ENCODE measurements at places on chromosomes 3 and 15.
A peak's percentile ranks its signal among the peaks of the same experiment; 100 is the strongest.

DNA sequence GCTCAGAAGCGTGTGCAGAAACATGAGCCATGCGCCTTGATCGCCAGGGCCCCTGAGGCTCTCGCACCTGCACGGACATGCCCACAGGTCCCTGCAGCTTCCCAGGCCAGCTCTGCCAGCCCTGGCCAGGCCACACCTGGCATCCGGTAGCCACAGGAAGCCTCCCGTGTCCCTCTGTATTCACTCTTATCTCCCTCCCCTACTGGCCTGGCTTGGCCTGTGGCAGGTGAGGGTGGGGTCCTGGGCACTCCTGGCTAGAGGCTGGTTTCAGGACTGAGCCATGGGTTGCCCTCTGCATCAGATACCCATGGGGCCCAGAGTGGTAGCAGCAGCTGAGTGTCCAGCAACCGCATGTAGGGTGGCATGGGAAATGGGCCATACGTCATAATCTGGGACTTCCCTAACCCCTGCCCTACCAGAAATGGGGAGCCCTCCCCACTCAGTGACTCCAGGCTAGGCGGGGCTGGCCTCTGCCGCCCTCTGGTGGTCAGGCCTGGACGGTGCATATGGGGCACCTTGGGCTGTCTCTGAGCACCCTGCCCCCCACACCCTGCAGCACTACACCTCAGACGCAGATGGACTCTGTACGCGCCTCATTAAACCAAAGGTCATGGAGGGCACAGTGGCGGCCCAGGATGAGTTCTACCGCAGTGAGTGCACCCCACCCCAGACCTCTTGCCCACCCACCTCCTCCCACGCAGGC, 12.6 kb upstream of the LMAN1L start:
- DNase-seq = no peak

- no peak for DNase-seq
These were observed 12.8 kb downstream of the WDR48 start for GRCh38 chr3:39064646-39065045.

DNA sequence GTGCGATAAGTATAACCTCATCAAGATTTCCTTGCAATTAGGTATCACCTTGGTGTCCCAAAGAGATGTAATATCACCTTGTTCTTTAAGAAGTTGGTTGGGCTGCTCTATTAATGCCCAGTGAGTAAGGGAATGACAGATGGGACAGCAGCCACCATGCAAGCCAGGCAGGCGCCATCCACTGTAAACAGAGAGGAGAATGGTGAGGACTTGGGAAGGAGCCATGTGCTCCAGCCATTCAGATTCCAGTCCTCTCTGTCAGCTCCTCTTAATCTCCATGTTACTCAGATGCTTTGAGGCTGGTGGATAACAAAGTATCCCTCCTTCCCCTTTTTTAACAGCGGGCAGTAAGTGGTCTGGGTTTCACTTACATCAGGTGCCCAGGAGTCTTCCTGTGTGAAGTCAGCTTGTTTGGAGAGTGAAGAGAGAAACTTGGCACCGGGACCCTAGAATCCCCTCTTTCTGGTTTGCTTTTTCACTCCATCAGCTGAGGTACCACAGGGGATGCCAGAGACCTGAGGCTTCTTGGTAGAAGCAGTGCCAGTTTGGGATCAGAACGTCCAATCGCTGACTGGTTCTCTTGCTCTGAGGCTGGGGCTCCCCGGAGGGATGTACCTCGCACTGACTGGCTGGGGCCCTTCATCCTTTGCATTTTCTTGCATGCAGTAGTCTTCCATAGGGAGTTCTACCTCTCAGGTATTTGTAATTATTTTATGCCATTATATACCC, 29.5 kb downstream of the SLCO3A1 start:
- no peak for DNase-seq

GRCh38 chr15:37625576-37625975, 308.9 kb upstream of the TMCO5A start:
- no peak for DNase-seq

DNA sequence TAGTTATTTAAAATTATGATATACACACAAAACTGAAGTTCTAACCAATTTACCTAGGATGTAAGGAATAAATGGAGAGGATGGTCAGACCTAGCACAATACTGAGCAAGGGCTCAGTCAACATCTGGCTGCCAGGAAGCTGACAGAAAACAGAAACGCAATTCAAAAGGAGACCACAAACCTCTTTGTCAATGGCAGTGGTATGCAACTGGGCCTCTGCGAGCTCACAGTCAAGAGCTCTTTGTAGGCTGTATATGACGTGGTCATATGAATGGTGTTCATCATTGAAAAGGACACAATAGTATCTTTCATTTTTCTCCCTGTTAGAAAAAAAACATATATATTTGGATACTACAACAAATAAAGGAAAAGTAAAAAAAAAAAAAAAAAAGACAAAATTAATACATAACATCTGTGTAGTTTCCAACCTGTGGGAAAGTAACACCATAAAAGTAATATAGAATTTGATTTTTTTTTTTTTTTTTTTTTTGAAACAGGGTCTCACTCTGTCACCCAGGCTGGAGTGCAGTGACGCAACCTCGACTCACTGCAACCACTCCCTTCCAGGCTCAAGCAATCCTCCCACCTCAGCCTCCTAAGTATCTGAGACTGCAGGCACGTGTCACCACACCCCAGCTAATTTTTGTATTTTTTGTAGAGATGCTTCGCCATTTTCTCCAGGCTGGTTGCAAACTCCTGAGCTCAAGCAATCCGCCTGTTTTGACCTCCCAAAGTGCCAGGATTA, 37.9 kb downstream of the UBR1 start:
- peak; percentile 7 for DNase-seq

GRCh38 chr15:64858021-64858575, 16.4 kb downstream of the PLEKHO2 start:
- DNase-seq = no peak

DNA sequence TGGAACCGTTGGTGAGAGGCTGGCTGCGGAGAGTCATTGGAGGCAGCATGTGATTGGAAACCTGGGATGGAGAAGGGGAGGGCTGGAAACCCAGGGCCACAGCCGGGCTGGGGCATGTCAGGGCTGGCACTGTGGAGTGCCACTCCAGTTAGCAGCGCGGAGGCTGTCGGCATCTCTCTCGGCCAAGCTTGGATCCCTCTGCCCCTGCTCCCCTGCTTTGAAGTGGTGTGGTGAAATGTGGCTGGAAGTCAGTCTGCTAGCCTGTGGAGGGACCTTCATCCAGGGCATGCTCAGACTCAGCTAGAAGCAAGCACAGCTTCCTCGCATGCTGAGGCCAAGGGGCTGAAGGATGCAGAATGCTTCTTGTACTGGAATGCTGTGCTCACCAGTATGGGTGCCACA, 13.5 kb downstream of the SLCO3A1 start:
- no peak for DNase-seq

- no peak for DNase-seq
These were observed 210.2 kb downstream of the TJP1 start for GRCh38 chr15:29612096-29612495.

DNA sequence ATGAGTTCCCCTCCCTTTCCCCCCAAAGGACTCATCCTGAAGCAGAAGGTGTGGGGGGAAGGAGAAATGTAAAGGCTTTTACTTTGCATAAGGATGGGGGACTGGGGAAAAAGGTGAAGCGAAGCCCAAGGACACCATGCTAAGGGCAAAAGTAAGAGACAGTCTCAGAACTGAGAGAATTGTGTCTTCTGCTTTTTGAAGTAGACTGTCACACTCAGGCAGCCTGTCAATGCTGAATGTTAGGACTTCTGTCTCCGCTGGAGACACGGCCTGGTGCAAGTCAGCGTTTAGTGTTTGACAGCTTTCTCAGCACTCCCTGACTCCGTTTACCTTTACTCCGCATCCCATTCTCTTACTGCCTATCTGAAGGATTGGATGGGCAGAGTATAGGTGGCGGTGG, 13.8 kb downstream of the RBM5 start:
- no peak for DNase-seq

GRCh38 chr15:28993051-28993719, 107.4 kb downstream of the APBA2 start:
- DNase-seq = no peak

GRCh38 chr3:168585544-168585943, 489.8 kb upstream of the GOLIM4 start:
- no peak for DNase-seq

- DNase-seq = no peak
These were observed 181.7 kb upstream of the NSMCE3 start for GRCh38 chr15:29451201-29451781.

DNA sequence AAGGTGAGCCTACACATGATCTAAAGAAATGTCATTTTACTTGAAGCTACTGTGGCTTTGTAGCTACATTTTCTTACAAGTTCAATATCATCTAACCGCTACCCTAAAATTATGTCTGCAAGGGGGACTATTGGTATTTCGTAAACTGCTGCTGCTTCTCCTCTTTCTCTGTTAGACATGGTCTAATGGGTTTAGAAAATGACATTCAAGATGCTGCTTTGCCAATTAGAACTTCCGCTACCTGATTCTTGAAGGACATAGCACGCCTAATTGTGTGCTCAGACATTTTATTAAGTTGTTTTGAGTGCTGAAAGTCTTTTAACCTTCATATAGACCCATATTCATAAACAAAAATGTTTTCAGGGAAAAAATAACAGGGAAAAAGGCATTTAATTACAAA, 283.7 kb upstream of the ICE2 start:
- no peak for DNase-seq

GRCh38 chr15:72086010-72086697, 31.8 kb downstream of the MYO9A start:
- DNase-seq = no peak

GRCh38 chr3:157201648-157202278, 41.8 kb upstream of the CCNL1 start:
- no peak for DNase-seq

- no peak for DNase-seq
These were observed 821 bp downstream of the LINS1 start for GRCh38 chr15:100601163-100601562.

GRCh38 chr3:152386208-152386607, 117.5 kb downstream of the MBNL1 start:
- no peak for DNase-seq

DNA sequence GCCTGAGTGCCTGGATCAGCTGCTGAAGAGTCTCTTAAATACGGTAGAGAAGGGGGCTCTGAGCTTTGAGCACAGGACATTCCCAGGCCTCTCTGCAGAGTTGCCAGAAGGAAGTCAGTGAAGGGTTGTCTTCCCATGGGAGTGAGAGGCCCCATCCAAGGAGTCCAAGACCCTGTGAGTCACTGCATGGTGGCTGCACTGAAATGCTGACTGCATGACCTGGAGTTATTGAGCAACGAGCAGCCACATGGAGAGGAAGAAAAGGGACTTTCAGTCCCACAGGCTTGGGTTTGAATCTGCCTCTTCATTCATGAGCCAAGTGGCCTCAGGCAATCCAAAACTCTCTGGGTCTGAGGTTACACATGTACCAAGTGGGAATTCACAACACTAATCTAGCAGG, 69.6 kb upstream of the RASGRF1 start:
- DNase-seq = no peak

- no peak for DNase-seq
These were observed 272.9 kb upstream of the TPM1 start for GRCh38 chr15:62769604-62770003.

- DNase-seq = no peak
These were observed 52.9 kb downstream of the GASK1A start for GRCh38 chr3:43031889-43032545.

GRCh38 chr15:40266828-40267304, 16.0 kb downstream of the ANKRD63 start:
- no peak for DNase-seq

DNA sequence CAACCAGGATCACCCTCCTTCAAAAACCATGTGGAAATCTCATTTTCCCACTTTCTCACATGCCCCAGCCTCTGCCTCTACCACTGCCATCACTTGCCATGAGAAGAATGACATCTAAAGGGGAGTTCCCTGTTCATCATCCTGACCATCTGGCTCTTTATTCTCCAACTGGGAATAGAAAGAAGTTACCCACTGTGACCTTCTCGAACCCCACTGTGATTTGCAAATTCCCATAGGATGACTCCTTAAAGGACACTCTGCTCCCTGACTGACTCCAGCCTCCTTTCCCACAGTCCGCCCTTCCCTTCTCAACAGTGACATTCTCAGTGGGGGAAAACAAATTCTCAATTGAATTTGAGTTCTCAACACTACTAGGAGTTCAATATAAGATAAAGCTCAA, 440.5 kb downstream of the NR2F2 start:
- no peak for DNase-seq

GRCh38 chr3:102206511-102207031, 228.2 kb upstream of the ZPLD1 start:
- DNase-seq = no peak

DNA sequence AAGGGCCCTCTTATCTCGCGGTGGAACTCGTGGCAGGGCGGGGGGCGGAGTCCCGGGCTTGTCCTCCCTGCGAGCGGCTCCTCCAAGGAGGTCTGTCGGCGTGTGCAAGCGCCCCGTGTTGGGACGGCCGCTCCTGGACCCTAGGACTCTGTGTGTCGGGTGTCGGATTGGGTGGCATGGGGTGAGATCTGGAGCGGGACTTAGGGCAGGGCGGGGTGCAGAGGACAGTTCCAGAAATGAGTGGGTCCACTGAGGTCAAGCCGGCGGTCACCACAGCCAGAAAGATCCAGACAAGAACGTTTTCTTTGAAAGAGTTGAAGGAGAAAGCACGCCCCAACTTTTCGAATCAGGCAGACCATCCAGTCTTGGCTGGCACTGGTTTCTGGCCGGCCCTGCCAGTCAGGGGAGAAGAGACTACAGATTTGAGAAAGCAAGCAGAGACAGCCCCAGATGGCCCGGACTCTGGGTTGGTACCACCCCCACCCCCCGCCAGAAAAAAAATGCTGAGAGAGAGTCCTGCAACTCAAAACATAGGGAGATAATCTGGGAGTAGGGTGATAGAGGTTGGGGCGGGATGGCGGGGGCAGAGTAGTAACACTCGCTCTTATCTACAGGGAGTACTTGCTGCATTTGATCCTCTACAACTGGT, 784 bp upstream of the CISH start:
- no peak for DNase-seq

GRCh38 chr3:183924956-183925355, 40.3 kb upstream of the PARL start:
- DNase-seq = no peak

GRCh38 chr3:145427355-145427754, 733.6 kb downstream of the PLOD2 start:
- no peak for DNase-seq

DNA sequence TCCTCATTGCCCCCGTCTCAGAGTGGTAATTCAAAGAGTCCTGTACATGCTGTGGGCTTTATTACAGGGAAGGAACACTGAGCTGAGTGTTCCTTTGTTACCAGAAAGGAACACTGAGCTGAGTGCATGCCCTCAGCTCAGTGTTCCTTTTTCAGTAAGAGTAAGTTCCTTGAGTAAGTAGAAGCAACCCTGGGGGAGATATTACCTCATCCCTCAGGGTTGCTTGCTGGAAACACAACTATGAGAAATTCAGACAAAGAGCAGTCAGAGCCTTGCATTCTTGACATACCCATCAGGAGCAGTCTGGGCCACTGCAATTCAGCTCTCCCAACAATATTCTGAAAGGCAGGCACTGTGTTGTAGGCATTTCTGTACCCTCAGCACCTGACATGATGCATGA, 17.0 kb downstream of the CHRM5 start:
- no peak for DNase-seq

- DNase-seq = no peak
These were observed 58.2 kb downstream of the QTRT2 start for GRCh38 chr3:114114719-114115118.

GRCh38 chr15:68992696-68993095, 21.8 kb upstream of the NOX5 start:
- DNase-seq = no peak
